ENCODE measurements at places on chromosomes 3 and 15. TPM values are rescaled to one million over a fixed set of nuclear protein-coding genes. Genes with fewer than 3 reads are reported as not detected.
A peak's percentile ranks its signal among the peaks of the same experiment; 100 is the strongest.

DNA sequence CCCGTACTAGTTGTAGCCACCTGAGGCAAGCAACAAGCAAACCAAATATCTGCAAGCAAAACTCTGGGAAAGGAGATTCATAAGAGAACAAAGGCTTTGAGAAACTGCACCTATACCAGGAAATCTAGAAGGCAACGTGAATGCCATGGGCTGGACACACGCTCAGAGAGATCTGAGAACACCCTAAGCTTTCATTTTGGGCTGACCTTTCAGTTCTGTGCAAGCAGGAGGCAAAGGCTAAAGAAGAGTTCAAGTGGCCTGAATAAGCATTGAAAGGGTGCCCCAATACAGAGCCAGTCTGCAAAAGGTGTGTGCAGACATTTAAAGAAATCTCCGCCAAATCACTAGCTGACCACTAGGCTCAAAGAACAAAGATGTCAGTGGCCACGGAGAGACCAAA lies 461.6 kb downstream of the PYDC2 start:
- H3K27ac ChIP-seq = no peak overlapping the region
- H3K36me3 ChIP-seq = no peaks in the 10 kb centered on the region
- H3K4me3 ChIP-seq = no peak overlapping the region
- no peaks in the 10 kb centered on the region for H3K4me1 ChIP-seq
- no peaks in the 10 kb centered on the region for H3K27me3 ChIP-seq

- H3K36me3 ChIP-seq = peaks cover 13% of the 10 kb centered on the region
- DNase-seq = no peak
- peaks cover 25% of the 10 kb centered on the region for H3K4me1 ChIP-seq
- no peak overlapping the region for H3K4me3 ChIP-seq
Observed at GRCh38 chr3:39137991-39138803, 15.2 kb downstream of the CSRNP1 start.

- peak; percentile 83 for DNase-seq
- peaks cover 13% of the 10 kb centered on the region for H3K36me3 ChIP-seq
- H3K4me3 ChIP-seq = peak overlapping the region; percentile 69
Observed at GRCh38 chr15:39976291-39977274, 42.7 kb downstream of the EIF2AK4 start.

DNA sequence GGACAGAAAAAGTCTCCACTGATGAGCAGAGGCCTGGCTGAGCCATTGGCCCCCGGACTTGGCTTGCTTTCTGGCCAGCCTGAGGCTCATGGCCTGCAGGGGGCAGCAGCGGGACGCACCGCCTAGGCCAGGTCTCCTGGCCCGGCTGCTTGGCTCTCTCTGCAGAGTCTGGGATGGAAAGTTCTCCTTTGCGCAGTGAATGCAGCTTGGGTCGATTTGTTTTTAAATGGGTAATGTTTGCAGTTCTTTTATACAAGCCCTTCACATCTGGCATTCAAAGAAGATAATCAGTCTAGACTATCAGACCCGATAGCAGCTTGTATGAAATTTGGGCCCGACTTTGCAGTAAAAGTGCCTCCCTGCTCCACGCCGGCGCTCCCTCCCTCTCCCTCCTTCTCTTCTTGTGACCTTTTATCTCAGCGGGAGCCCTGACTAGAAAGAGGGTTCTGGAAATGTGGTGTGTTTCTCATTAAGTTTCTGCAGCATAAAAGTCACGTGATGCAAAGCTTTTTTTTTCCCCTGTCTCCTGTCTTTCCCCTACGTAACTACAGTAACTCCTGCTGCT lies 59.9 kb downstream of the ZNF621 start:
- peaks cover 3% of the 10 kb centered on the region for H3K4me1 ChIP-seq
- no peak overlapping the region for H3K4me3 ChIP-seq
- no peaks in the 10 kb centered on the region for H3K36me3 ChIP-seq

GRCh38 chr3:48514431-48515227 lies 10.7 kb upstream of the SHISA5 start:
- DNase-seq = no peak
- H3K4me3 ChIP-seq = no peak overlapping the region
- H3K36me3 ChIP-seq = no peaks in the 10 kb centered on the region
- no peaks in the 10 kb centered on the region for H3K27me3 ChIP-seq
- no peak overlapping the region for H3K27ac ChIP-seq

GRCh38 chr3:69692761-69693160 lies 46.5 kb upstream of the MITF start:
- no peak overlapping the region for H3K4me3 ChIP-seq
- H3K4me1 ChIP-seq = no peaks in the 10 kb centered on the region
- no peak for DNase-seq
- H3K27ac ChIP-seq = no peak overlapping the region
- H3K36me3 ChIP-seq = no peaks in the 10 kb centered on the region
- no peaks in the 10 kb centered on the region for H3K27me3 ChIP-seq

GRCh38 chr3:45988804-45989203 lies 6.8 kb downstream of the FYCO1 start:
- H3K36me3 ChIP-seq = peaks cover 10% of the 10 kb centered on the region
- H3K4me3 ChIP-seq = no peak overlapping the region
- no peak for DNase-seq
- H3K4me1 ChIP-seq = peaks cover 20% of the 10 kb centered on the region

DNA sequence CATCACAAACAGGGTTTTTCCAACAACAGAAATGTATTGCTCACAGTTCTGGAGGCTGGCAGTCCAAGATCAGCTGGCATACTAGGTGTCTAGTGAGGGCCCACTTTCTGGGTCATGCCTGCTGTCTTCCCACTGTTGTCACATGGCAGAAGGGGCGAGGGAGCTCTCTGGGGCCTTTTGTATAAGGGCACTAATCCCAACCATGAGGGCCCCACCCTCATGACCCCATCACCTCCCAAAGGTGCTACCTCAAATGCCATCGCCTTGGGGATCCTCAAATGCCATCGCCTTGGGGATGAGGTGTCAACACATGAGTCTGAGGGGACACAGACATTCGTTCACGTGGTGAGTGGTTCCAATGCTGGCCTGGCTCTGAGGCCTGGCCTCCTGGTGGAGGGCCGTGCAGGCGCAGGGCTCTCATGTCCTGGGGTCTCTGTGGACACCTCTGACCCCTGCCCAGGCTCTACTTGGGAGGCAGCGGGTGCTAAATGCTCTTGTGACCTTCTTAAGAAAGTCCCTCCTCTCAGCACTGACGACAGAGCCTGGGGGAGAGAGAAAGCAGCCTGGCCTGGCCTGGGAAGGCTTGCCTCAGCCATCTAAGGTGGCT lies 16.8 kb downstream of the NUP210 start:
- H3K4me3 ChIP-seq = no peak overlapping the region
- H3K36me3 ChIP-seq = no peaks in the 10 kb centered on the region
- H3K4me1 ChIP-seq = no peaks in the 10 kb centered on the region
- DNase-seq = no peak
- H3K27me3 ChIP-seq = no peaks in the 10 kb centered on the region

GRCh38 chr3:127821394-127821793 lies 921 bp downstream of the MGLL start:
- peaks cover 7% of the 10 kb centered on the region for H3K4me1 ChIP-seq
- no peak for DNase-seq
- H3K27ac ChIP-seq = no peak overlapping the region
- no peaks in the 10 kb centered on the region for H3K36me3 ChIP-seq

DNA sequence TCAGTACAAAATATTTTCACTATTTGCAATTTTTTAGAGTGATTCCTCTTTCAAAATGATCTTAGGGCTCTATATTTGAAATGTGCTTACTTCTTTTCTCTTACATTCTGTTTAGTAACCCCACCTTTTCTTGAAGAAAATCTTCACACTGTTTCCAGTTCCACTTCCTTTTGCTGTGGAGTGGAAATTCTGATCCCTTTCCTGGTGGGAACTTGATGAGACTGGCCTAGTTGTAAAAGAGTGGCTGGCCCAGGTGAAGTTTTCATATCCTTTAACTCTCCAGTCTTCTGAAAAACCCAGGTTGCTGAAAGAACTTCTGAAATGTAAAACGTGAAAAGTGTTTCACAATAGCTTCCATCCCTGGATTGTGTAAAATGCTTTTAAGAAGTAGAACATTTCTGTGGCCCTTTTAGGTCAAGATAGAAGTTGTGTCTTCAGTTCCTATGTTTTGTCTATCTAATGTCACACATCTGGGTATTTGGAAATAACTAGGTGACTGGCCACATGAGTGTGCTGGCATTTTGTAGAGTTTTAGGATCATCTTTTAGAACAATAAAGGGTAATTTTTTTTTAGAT lies 84.8 kb upstream of the LRIG1 start:
- H3K27ac ChIP-seq = no peak overlapping the region
- no peaks in the 10 kb centered on the region for H3K36me3 ChIP-seq
- H3K27me3 ChIP-seq = no peaks in the 10 kb centered on the region
- DNase-seq = no peak
- H3K4me1 ChIP-seq = no peaks in the 10 kb centered on the region

- H3K27ac ChIP-seq = no peak overlapping the region
- H3K36me3 ChIP-seq = no peaks in the 10 kb centered on the region
- no peak overlapping the region for H3K4me3 ChIP-seq
- no peaks in the 10 kb centered on the region for H3K4me1 ChIP-seq
Observed at GRCh38 chr3:58837856-58838255, 171.3 kb upstream of the FAM3D start.

- H3K4me3 ChIP-seq = no peak overlapping the region
- H3K36me3 ChIP-seq = no peaks in the 10 kb centered on the region
- no peaks in the 10 kb centered on the region for H3K4me1 ChIP-seq
Observed at GRCh38 chr3:137582484-137582883, 181.6 kb upstream of the SOX14 start.

DNA sequence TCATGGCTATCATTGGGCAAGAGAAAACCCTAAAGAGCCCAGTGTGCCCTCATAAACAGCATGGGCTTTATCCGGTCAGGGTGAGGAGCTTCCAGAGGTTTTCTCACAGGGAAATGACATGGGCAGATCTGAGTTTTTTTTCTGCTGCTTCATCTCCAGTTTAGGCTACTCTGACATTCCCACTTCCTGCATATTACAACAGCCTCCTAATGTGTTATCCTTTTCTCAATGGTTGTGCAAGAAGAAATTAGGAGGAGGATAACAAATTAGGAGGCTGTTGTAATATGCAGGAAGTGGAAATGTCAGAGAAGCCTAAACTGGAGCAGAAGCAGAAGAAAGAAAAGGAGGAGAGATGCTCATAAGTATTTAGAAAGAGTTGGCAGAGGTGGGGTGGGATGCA lies 175.6 kb downstream of the MTHFS start:
- H3K4me1 ChIP-seq = no peaks in the 10 kb centered on the region
- DNase-seq = no peak
- H3K27ac ChIP-seq = no peak overlapping the region
- no peak overlapping the region for H3K4me3 ChIP-seq
- no peaks in the 10 kb centered on the region for H3K27me3 ChIP-seq

- H3K4me3 ChIP-seq = no peak overlapping the region
- no peak for DNase-seq
- no peaks in the 10 kb centered on the region for H3K4me1 ChIP-seq
Observed at GRCh38 chr3:104610730-104611652, 755.7 kb upstream of the ALCAM start.

GRCh38 chr3:9135526-9135925 lies 113.9 kb downstream of the SRGAP3 start:
- H3K4me1 ChIP-seq = peaks cover 14% of the 10 kb centered on the region
- no peaks in the 10 kb centered on the region for H3K36me3 ChIP-seq
- no peak for DNase-seq
- no peaks in the 10 kb centered on the region for H3K27me3 ChIP-seq
- H3K27ac ChIP-seq = no peak overlapping the region
- H3K4me3 ChIP-seq = no peak overlapping the region

GRCh38 chr15:33040496-33040895 lies 154.0 kb downstream of the FMN1 start:
- peaks cover 3% of the 10 kb centered on the region for H3K27me3 ChIP-seq
- no peak overlapping the region for H3K27ac ChIP-seq
- no peaks in the 10 kb centered on the region for H3K36me3 ChIP-seq
- H3K4me3 ChIP-seq = no peak overlapping the region
- DNase-seq = no peak

DYNLT2B gene
- 17.6 TPM for total RNA-seq

POTEB3 gene
- not detected for total RNA-seq

ZNF501 gene
- 0.06 TPM for total RNA-seq

GOLGA6L10 gene
- total RNA-seq = 0.84 TPM

SLC22A13 gene
- total RNA-seq = not detected

PIERCE2 gene
- total RNA-seq = 1.2 TPM

COPB2 gene
- 131 TPM for total RNA-seq

KBTBD13 gene
- total RNA-seq = not detected

SERPINI1 gene
- 3.2 TPM for total RNA-seq

DOCK3 gene
- total RNA-seq = 2.3 TPM

ISLR2 gene
- total RNA-seq = not detected

GPR149 gene
- not detected for total RNA-seq
